ENCODE measurements at places on chromosomes 16 and 17. TPM values are rescaled to one million over a fixed set of nuclear protein-coding genes. Genes with fewer than 3 reads are reported as not detected.

The NPIPB12 gene
- 123 TPM for total RNA-seq

The FOXC2 gene
- total RNA-seq = not detected

The MYH2 gene
- total RNA-seq = not detected

The ADORA2B gene
- 0.41 TPM for total RNA-seq

The NUDT7 gene
- total RNA-seq = 3.3 TPM

DNA sequence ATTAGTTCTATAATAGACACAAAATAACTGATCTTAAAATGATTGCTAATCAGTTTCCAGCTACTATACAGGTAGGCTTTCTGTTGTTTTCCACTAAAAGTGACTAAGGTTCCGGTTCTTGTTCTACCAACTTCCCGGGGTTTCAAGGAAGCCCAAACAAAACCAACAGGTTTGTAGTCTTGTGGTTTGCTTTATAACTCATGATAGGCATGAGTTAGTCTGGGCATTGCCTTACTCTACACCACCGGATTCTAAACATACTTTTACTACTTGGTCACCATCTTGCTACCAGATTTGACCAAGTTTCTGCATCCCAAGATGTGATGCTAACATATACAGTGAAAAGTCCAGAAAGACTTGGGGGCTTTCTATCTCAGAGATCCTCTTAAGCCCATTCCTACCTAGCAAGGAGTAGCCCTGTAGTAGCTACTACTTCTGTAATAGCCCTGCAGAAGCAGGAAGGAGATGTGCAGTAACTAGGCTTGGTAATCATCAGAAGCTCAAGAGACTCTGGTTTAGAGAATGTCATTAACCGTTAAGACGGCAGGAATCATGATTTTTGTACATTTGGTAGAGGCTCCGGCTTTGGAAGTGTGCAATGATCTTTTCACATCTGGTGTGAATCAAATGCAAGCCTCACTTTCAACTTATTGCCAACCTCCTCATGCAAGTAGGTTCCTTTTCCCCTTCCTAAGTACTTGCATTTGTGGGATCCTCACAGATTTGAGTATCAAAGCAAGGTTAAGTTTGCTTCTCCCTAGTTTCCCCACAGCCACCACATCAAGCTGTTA, 1.6 kb downstream of the FAM117A start:
- peaks cover 49% of the 10 kb centered on the region for H3K4me1 ChIP-seq
- no peak for DNase-seq
- H3K36me3 ChIP-seq = peaks cover 4% of the 10 kb centered on the region
- H3K4me3 ChIP-seq = peak overlapping the region; percentile 59
- H3K27ac ChIP-seq = peak overlapping the region; percentile 61

DNA sequence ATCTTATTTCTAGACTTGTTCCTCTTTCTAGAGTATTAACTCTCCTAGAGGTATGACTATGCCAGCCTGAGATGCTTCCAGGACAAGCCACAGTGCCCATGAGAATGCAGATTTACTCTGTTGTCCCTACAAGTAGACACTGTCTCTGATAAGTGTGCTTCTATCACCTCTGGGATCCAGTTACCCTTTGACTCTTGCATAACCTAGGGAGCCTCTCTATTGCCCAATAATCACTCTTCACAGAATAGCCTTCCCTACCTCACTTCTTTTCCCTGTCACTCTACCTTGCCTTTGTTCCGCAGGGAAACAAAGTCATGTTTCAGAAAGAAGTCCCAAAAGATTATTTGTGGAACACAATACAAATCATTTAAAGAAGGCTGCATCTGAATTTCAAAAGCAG, 1.6 kb upstream of the KRT34 start:
- no peak overlapping the region for H3K4me3 ChIP-seq
- DNase-seq = no peak
- H3K27me3 ChIP-seq = no peaks in the 10 kb centered on the region
- no peaks in the 10 kb centered on the region for H3K4me1 ChIP-seq

DNA sequence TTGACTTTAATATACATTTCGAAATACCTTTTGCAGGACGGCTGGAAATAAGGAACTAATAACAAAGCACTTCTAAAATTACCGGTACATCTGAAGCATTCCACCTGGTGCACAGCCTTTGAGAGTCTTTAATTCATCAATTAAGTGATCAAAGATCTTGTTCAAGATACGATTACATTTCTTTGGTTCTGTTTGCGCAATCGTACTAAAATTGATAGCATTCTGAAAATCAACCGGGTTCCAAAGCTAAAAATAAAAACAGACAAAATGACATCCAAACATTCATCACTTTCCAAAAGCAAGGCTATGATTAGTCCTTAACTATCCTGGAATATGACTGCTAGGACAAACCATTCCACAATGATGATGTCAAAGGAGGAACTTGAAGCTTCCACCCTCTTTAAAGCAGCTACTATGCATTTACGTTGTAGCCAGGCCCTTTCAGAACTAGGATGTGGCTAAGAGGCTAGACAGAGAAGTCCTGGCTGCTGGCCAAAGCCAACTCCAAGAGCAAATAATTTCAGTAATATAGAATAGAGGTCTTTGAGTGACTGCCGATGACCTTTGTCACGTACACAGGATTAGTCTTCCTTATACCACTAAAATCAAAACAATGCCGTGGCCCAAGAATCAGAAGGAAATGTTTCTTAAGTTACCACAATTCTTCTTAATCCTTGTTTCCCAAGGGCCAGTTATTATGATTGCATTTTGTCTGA, 299.8 kb upstream of the PSMD7 start:
- H3K4me3 ChIP-seq = no peak overlapping the region
- no peaks in the 10 kb centered on the region for H3K4me1 ChIP-seq
- H3K27me3 ChIP-seq = no peaks in the 10 kb centered on the region

GRCh38 chr16:86216591-86216990, 293.7 kb upstream of the FOXF1 start:
- H3K27ac ChIP-seq = no peak overlapping the region
- no peak overlapping the region for H3K4me3 ChIP-seq
- DNase-seq = no peak

- no peaks in the 10 kb centered on the region for H3K27me3 ChIP-seq
- H3K27ac ChIP-seq = no peak overlapping the region
- DNase-seq = no peak
- H3K36me3 ChIP-seq = no peaks in the 10 kb centered on the region
- H3K4me1 ChIP-seq = no peaks in the 10 kb centered on the region
- H3K4me3 ChIP-seq = no peak overlapping the region
These were observed 152.0 kb downstream of the GSG1L start for GRCh38 chr16:27911486-27911885.

GRCh38 chr17:82281502-82282238, 8.2 kb upstream of the CSNK1D start:
- no peaks in the 10 kb centered on the region for H3K27me3 ChIP-seq
- DNase-seq = no peak
- H3K36me3 ChIP-seq = no peaks in the 10 kb centered on the region

DNA sequence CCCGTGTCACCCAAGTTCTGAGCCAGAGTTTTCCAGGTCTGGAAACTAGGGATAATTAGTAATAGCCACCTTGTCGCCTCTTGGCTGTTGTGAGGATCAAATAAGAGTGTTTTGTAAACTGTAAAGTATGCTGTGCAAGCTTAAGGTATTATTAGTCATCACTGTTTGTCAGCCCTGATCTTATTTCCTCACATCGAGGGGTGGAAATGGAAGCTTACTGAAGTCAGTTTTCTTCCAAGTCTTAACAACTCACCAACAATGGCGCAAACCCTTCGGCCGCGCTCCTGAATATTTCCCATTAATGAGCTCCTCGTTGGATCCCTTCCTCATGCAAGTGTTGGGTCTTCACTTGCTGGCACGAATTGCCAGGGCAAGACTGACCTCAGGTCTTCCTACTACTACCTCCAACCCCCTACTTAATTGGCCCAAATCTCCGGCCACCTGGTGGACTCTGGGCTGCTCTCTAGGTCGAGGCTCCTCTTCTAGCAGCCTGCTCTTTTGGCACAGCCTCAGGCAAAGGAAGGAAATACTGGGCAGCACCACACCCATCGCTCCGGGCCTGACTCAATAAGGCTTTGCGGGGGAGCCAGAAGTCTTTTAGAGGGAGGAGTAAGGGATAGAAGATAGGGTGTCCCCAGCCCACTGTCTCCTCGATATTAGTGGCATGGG, 885 bp upstream of the SLC35B1 start:
- H3K36me3 ChIP-seq = peaks cover 63% of the 10 kb centered on the region
- H3K4me1 ChIP-seq = peaks cover 35% of the 10 kb centered on the region
- no peak for DNase-seq
- peak overlapping the region; percentile 58 for H3K4me3 ChIP-seq

DNA sequence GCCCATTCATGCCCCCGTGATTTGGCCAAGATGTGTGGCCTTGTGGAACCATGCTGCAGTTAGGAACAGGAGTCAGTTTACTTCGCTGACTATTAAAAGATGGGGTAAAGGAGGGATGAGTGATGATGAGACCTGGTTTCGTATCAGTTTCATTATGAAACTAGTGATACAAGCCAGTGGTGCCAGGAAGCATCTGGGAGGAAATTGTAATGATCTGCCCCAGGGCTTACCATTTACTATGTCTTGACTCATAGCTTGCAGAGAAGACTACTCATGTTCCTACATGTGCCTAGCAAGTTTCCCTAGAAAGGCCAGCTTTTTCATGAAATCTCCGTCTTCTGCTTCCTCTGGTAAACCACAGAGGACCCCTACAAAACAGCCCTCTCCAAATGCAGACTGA, 23.2 kb downstream of the CDH3 start:
- H3K27me3 ChIP-seq = no peaks in the 10 kb centered on the region
- no peaks in the 10 kb centered on the region for H3K36me3 ChIP-seq
- no peak overlapping the region for H3K4me3 ChIP-seq
- no peak overlapping the region for H3K27ac ChIP-seq
- no peak for DNase-seq

DNA sequence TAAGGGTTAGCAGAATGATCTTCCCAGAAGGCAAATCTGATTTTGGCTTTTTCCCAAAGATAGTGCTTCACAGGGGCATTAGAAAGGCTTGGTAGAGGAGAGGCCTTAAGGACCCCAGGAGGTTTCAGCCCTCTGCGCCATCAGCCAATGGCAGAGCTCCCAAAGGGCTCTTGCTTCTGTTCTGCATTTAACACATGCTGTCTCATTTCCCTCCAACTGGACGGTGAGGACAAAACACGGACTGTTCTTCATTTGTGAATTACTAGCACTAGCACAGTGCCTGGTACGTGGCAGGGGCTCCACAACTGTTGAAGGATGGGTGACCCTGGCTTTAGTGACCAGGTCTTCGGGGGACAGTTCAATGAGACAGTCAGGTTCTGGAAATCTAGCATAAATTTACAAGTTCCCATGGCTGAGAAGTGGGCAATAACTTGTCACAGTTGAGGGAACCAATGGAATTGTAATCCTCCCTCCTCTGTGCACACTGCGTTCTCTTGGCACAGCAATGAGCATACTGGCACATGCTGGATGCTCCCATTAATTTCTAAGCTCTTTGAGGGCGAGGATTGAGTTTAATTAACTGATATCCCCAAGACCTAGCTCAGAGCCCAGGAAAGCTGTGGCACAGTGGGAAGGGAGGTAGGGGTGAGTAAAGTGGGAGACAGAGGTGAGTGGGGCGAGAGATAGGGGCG, 45.4 kb downstream of the COG7 start:
- H3K27me3 ChIP-seq = no peaks in the 10 kb centered on the region
- no peak overlapping the region for H3K4me3 ChIP-seq
- peaks cover 58% of the 10 kb centered on the region for H3K36me3 ChIP-seq
- DNase-seq = no peak
- H3K4me1 ChIP-seq = no peaks in the 10 kb centered on the region

DNA sequence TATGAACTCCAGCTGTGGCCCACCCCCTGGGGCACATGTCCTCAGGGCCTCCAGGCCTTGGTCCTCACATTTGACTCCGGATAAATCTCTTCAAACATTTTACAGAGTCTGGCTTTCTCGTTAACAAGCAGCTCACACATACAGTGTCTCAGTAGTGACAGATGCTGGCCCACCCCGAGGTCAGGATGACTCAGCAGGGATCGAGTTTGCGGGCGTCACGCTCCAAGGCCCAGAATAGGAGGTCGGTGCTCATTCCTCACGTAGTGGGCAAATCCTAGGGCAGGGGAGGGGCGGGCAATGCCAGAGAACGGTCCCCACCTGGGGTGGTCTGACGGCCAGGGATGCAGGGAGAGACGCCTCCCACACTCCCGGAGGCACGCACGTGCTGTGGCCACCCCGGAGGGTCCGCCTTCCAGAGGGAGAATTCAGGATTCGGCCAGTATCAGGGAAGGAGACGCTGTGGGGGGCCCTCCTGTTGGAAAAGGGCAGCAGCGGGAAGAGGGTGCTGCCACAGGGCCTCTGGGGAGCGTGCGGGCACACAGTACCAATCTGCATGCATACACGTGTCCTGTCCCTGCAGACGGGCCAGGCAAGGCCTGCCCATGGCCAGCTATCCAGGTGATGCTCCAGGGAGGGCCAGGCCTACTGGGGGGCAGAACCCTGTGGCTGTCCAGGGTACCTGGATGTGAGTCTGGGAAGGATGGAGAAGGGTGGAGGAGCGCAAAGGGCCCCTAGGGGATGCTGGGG, 8.6 kb downstream of the SLC7A5 start:
- no peak for DNase-seq
- no peaks in the 10 kb centered on the region for H3K36me3 ChIP-seq
- H3K4me1 ChIP-seq = peaks cover 40% of the 10 kb centered on the region
- no peaks in the 10 kb centered on the region for H3K27me3 ChIP-seq

GRCh38 chr16:7239547-7239946, 93.1 kb upstream of the RBFOX1 start:
- no peak for DNase-seq
- H3K4me1 ChIP-seq = no peaks in the 10 kb centered on the region
- H3K27ac ChIP-seq = no peak overlapping the region

DNA sequence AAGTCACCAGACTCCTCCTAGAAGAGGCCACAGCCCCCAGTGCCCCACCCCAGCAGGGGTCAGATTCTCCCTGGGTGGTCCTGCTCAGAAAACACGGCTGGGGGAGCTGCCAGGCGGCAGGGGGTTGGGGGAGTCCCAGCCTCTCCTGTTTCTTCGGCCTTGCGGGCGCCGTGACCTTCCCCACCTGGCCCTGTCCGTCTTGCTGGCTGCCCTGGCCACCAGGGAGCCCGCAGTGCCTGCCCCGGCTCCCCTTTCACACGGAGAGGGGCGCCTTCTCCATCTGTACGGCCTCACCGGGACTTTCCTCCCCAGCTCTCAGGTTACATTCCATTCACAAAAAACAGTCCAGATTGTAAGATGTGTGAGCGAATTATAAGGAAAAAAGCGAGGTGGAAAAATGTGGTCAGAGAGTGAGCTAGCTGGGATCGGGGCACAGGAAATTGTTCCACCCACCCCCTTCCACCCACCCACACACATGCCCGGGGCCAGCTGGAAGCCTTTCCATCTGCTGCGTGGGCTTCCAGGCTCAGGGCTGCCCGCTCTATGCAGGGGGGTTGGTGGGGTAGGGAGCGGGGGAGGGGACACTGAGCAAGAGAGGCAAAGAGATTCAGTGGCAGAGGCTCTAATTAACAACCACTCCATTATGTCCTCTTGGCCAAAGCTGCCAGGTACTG, 14.6 kb upstream of the CIBAR2 start:
- H3K4me3 ChIP-seq = no peak overlapping the region
- H3K27me3 ChIP-seq = no peaks in the 10 kb centered on the region
- no peak for DNase-seq
- H3K36me3 ChIP-seq = no peaks in the 10 kb centered on the region
- no peaks in the 10 kb centered on the region for H3K4me1 ChIP-seq

DNA sequence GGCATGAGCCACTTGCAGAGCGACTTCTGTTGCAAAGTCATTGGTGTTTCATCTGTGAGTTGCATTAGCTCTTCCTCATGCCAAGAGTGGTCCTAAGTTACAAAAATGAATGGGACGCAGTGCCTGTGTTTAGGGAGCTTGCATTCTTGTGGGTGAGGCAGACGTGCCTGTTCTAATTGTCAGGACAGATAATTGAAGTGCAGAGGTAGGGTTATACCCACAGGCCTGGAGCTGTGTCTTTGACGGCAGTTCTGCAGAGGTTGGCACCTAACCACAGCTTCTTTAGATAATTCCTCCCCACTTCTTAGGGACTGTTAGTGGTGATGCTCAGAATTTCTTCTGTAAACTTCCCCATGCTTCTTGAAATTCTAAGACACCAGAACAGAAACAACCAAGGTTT, 307.1 kb downstream of the SNX29 start:
- no peak for DNase-seq
- H3K4me3 ChIP-seq = no peak overlapping the region
- H3K27me3 ChIP-seq = no peaks in the 10 kb centered on the region
- H3K27ac ChIP-seq = no peak overlapping the region

Measured in natural killer cell (primary cell).